ENCODE measurements at places on chromosomes 12 and 14. TPM values are rescaled to one million over a fixed set of nuclear protein-coding genes. Genes with fewer than 3 reads are reported as not detected.

Gene TMEM253
- not detected for total RNA-seq

Gene AICDA
- not detected for total RNA-seq

Gene BIN2
- not detected for total RNA-seq

Gene RASSF8
- 35.9 TPM for total RNA-seq

Gene BEST3
- total RNA-seq, result 0.02 TPM

Gene CELA1
- not detected for total RNA-seq

Gene MDM2
- 45.2 TPM for total RNA-seq

Gene CCDC196
- total RNA-seq, result not detected

Gene HAL
- total RNA-seq, result not detected

Gene TAS2R10
- total RNA-seq, result not detected

Gene KRT82
- not detected for total RNA-seq

Gene DNAJC22
- 8.2 TPM for total RNA-seq

Gene CLEC2B
- 34.4 TPM for total RNA-seq

Gene SMCO2
- not detected for total RNA-seq

Gene WSCD2
- not detected for total RNA-seq

Gene RNFT2
- total RNA-seq, result 5.7 TPM

Gene ZNF891
- 0.44 TPM for total RNA-seq

Gene CAPS2
- 3.7 TPM for total RNA-seq

Gene GPR84
- not detected for total RNA-seq

Gene TAS2R8
- total RNA-seq, result not detected

Gene ADAM20
- total RNA-seq, result not detected

Gene NPC2
- total RNA-seq, result 816 TPM

Gene DBX2
- total RNA-seq, result not detected

Gene SIX1
- total RNA-seq, result 8.0 TPM

Gene KRT72
- not detected for total RNA-seq

Gene KRT74
- not detected for total RNA-seq

Gene TTC6
- total RNA-seq, result not detected

Gene KCNMB4
- 3.0 TPM for total RNA-seq

Gene ADAM21
- 0.49 TPM for total RNA-seq

Gene KCNJ8
- total RNA-seq, result not detected

Gene P2RX2
- total RNA-seq, result not detected

Gene DTX1
- not detected for total RNA-seq

Gene SNAPC1
- total RNA-seq, result 23.4 TPM

Gene CPM
- total RNA-seq, result 26.0 TPM

Gene FAM90A1
- not detected for total RNA-seq

Gene THTPA
- total RNA-seq, result 7.1 TPM

Gene MMP19
- 1.5 TPM for total RNA-seq

Gene FCF1
- 67.1 TPM for total RNA-seq

Gene COPZ1
- total RNA-seq, result 186 TPM
